ENCODE measurements at places on chromosomes 5 and 9. TPM values are rescaled to one million over a fixed set of nuclear protein-coding genes. Genes with fewer than 3 reads are reported as not detected.
A peak's percentile ranks its signal among the peaks of the same experiment; 100 is the strongest.

- no peak for DNase-seq
Observed at GRCh38 chr5:72185496-72186329, 78.4 kb downstream of the MAP1B start.

DNA sequence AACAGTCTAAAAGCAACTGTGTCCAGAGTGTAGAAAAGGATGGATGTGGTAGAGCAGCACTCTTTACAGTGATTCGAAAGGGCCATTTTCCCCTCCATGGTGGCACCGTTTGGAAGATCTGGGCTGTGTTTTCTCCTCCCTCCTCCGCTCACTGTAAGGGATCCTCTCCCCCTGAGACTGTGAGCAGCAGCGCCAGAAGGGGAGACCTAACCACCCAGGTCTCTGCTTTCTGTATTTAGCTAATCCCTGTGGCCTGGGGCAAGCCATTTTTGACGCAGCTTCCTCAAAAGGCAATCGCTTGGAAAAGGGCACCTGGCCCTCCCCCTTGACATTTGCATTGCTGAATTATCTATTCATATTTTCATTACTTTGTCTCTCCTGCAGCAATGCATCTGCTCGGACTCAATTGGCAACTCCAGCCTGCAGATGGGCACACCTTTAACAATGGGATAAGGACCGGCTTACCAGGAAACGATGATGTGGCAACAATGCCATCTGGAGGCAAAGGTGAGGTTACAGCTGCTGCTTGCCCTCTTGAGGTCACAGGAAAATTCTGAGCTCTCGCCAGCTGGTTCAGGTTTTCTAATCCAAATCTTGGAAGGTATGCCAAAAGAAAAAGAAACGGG, 244.3 kb upstream of the WWC1 start:
- DNase-seq, result no peak

DNA sequence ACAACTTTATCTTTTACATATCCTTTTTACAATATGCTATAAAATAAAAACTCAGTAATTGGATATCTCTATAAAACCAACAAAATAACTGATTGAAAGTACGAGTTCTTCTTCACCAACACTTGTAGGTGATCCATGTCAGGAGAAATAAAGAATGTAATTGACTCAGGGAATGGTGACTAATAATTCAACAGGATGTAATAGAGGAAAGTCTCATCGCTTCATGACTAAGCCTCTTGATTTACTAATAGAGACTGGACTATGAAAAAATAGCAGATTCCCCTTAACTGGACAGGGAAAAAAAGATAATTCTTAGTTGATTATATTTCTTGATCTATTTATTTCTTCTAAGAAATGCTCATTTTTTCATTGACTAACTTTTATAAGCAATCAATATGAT, 507.7 kb upstream of the PTGER4 start:
- no peak for DNase-seq

DNA sequence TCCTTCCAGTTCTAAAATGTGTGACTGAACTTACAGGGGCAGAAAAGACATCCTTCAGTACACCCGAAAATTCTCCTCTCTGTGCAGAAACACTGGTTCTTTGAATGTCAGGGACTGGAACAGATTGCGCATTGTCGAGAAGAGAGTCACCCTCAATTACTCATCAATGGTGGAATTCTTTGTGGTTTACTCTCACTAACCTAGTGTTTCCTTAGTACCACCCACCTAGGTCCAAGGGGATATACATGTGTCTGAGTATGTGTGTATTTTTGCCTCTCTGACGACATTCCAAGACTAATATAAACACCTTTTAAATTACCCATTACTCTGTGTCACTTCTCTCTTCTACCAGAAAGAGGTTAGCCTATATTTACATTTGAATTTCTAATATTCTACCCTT, 660.8 kb downstream of the TLE1 start:
- no peak for DNase-seq

OR1K1 gene
- not detected for total RNA-seq

INVS gene
- 22.4 TPM for total RNA-seq

- peak; percentile 95 for DNase-seq
Observed at GRCh38 chr5:177022386-177023302, at the start of gene ZNF346. Gene ZNF346, plus strand, starts transcription at chr5:177022696. Its CDS starts 43 bp downstream, at chr5:177022739.

GRCh38 chr5:65121880-65122436, 353.2 kb downstream of the CWC27 start:
- DNase-seq, result no peak

DNA sequence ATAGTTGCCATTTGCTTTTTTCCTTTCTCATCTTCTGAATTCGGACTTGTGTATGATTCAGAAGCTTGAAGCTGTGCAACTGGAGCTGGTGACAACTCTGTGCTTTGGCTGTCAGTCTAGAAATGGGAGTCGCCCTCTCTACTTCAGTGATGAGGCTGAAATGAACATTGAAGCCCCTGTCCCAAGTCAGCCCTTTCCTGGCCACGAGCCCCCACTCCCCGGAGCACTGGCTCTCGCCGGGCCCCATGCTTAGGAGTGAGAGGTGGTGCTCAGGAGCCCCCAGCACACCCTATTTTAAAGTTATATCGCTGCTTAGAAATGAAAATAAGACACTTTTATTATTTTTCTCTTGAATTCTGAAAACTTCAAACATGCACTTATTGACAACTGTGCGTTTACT, 66.0 kb downstream of the PSMB7 start:
- DNase-seq, result peak; percentile 76

DNA sequence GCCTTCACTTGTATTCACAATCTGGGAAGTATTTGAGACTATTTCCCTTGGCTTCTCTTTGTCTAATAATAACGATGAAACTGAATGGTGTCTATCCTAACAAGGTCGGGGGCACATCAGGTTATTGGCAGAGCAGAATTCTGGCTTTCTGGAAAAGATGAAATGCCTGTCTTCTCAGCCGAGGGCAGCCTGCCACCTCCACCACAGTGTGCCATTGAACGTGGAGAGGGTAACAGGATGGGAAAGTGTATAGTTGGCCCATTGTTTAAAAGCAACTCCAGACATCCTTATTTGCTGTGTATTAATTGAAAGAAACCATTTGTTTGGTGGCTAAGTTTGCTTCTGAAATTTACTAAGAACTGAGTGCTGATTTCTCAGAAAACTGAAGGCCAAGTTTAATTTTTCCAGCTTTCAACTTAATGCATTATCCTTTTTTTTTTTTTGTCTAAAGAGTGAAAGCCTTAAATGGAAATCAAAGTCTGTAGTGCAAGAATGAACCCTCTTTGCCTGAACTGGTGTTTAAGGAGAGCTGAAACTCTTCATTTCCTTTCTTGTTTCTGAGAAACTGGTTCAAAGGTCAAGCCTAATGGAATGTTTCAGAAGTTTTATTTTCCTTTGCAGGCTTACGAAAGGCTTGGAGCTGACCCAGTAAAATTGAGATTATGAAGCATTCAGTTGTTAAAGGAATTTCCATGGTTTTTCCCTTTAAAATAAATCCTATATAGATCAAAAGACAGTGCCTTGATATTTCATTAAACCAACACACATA, 563.7 kb upstream of the DAP start:
- no peak for DNase-seq

DNA sequence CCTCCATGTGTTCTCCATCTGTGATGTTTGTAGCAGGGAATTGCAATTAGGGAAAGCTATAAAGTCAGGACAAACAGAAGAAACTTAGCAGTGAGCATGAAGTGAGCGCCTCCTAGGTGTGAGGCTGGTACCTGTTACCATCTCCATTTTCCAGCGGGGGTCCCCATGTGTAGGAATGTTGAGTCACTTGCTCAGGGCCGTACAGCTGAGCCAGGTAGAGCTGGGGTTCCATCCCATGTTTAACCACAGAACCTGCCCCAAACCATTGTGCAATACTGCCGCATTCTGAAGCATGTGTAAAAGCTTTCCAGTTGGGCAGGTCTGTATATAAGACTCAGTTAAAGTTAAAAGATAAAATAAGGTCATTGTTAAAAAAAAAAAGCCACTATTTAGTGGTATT, 62.7 kb downstream of the NDFIP1 start:
- peak; percentile 41 for DNase-seq

RASGEF1C gene
- not detected for total RNA-seq

GPR151 gene
- not detected for total RNA-seq

NDUFS6 gene
- 26.4 TPM for total RNA-seq

PCDHGA12 gene
- total RNA-seq, result 4.6 TPM

- DNase-seq, result no peak
Observed at GRCh38 chr9:112550531-112550930, 63.9 kb downstream of the KIAA1958 start.

DNA sequence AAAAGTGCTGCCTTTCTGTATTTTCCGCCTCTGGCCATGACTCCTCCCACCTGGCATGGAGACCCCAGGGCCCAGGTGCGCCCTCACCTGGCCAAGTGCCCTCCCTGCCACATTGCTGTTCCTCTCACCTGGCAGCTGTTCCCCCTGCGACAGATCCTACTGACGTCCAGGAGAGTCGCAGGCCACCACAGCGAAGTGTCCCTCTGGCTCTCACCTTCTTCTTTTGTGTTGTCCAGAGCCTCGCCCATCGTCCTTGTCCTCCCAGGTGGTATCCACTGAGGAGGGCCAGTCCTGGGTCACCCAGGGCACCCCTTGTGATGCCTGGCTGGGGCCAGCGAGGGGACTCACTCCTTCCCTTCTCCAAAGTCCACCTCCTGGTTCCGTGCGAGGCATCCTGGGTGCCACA, 2.6 kb downstream of the NKD2 start:
- no peak for DNase-seq

MRPS27 gene
- total RNA-seq, result 41.1 TPM

GRCh38 chr9:122191584-122191983, 31.9 kb downstream of the MORN5 start:
- no peak for DNase-seq

TRPM6 gene
- total RNA-seq, result 1.3 TPM

All from mesenteric fat pad (tissue), 1 donor.